ENCODE measurements at places on chromosomes 6 and 20. TPM values are rescaled to one million over a fixed set of nuclear protein-coding genes. Genes with fewer than 3 reads are reported as not detected.

DNA sequence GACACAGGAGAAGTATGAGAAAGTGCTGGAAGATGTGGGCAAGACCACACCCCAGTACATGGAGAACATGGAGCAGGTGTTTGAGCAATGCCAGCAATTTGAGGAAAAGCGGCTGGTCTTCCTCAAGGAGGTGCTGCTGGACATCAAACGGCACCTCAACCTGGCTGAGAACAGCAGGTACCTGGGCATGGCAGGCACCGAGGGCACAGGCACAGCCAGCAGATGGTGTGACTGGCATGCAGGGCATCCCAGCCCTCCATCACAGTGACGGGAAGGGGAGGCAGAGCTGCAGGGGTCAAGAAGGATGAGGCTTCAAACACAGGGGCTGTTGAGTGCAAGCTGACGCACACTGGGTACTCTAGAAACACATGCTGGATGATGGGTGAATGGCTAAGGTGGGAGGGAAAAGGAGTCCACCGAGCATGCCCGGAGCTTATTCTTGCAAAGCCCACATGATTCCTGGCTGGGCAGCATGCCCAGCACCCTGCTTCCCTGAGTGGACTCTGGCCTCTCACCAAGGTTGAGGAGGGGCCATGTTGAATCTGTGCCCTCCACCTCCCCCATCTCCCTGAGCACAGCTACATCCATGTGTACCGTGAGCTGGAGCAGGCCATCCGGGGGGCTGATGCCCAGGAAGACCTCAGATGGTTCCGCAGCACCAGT, 26.3 kb downstream of the SPDEF start:
- DNase-seq: no peak
- H3K4me1 ChIP-seq: peaks cover 7% of the 10 kb centered on the region
- no peak overlapping the region for H3K27ac ChIP-seq
- no peaks in the 10 kb centered on the region for H3K27me3 ChIP-seq
- H3K4me3 ChIP-seq: no peak overlapping the region
- H3K36me3 ChIP-seq: no peaks in the 10 kb centered on the region

DNA sequence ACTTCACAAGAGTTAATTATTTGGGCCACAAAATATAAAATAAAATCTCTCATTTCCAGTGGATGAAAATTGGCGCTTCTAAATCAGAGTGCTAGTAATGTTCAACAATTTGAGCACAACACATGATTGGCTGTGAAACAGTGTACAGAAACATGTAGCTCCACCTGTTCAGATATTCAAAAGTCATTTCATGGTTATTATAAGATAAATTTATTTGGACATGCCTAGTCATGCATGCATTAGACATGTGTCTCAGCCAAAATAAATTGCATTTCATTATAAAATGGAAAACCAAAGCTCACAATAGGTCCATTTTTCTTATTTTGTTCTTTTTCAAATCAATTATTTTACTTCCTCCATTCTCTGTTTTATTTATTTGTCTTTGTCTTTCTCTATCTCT, 374.8 kb downstream of the LMBRD1 start:
- H3K27me3 ChIP-seq: no peaks in the 10 kb centered on the region
- no peaks in the 10 kb centered on the region for H3K36me3 ChIP-seq
- DNase-seq: no peak
- no peak overlapping the region for H3K27ac ChIP-seq

- H3K36me3 ChIP-seq: no peaks in the 10 kb centered on the region
- H3K4me1 ChIP-seq: peaks cover 4% of the 10 kb centered on the region
- no peak for DNase-seq
- no peak overlapping the region for H3K27ac ChIP-seq
Measured at GRCh38 chr20:60209048-60209447, 250.8 kb downstream of the CDH26 start.

- peaks cover 14% of the 10 kb centered on the region for H3K36me3 ChIP-seq
- H3K27ac ChIP-seq: no peak overlapping the region
- H3K4me3 ChIP-seq: no peak overlapping the region
Measured at GRCh38 chr20:17602493-17602892, 32.6 kb downstream of the DSTN start.

DNA sequence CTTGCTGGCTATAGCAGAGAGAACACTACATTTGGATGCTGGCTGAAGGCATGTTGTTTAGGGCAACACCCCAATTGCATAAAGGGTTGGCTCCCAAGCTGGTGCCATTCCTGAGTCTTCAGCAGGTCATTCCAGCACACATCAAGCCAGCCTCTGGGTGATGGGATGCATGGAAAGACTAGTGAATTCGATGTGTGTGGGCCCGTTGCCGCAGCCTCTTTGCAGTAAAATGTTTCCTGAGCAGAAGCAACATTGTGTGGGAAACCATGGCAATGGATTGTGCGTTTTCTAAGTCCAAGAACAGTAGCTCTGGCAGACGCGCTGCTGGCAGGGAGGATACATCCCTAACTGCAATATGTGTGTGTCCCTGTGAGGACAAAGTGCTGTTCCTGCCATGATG, 142.4 kb upstream of the SLC24A3 start:
- no peaks in the 10 kb centered on the region for H3K27me3 ChIP-seq
- no peak overlapping the region for H3K27ac ChIP-seq
- no peaks in the 10 kb centered on the region for H3K4me1 ChIP-seq
- no peak for DNase-seq
- H3K36me3 ChIP-seq: no peaks in the 10 kb centered on the region

DNA sequence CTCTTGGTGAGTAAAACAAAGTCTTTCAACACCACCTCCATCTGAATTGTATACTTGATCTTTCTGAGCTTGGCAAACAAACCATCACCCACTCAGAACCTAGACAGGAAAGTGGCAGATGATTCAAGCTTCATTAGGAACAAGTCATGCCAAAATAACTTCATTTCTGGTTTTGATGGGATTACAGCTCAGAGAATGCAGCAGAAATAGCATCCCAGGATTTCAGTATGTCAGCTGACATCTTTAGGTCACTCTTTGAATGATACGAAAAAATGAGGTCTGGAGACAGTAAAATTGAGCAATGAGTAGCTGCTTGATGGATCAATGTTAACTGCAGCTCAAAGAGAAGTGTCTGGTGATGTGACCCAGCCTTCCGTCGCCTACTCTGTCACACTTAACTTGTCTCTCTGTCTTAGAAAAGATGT, 92.4 kb downstream of the GJA10 start:
- H3K36me3 ChIP-seq: peaks cover 25% of the 10 kb centered on the region
- no peak for DNase-seq
- no peaks in the 10 kb centered on the region for H3K27me3 ChIP-seq

GRCh38 chr6:134830940-134831339, 119.0 kb downstream of the ALDH8A1 start:
- H3K4me3 ChIP-seq: no peak overlapping the region
- DNase-seq: no peak
- H3K27me3 ChIP-seq: no peaks in the 10 kb centered on the region

DNA sequence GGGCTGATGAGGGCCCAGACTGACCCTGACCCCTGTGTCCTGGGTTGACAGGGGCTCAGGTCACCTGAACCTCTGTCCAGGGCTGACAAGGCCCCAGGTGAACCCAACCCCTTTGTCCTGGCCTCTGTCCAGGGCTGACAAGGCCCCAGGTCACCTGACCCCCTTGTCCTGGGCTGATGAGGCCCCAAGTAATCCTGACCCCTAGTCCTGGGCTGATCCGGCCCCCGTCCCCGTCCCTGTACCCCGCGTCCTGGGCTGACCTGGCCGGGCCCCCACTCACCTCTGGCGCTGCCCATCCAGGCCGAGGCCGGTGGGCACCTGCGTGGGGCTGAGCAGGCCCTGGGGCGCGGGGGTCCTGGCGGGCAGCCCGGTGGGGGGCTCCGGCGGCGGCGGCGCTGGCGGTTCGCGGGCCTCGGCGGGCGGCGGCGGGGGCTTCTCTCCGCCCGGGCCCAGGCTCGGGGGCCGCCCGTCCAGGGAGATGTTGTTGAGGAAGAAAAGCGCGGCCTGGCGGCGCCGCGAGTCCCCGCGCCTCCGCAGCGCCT, 379 bp downstream of the CABLES2 start:
- no peak for DNase-seq
- no peak overlapping the region for H3K27ac ChIP-seq
- H3K4me3 ChIP-seq: peak overlapping the region; percentile 70

- DNase-seq: peak; percentile 50
- peak overlapping the region; percentile 51 for H3K4me3 ChIP-seq
- H3K27me3 ChIP-seq: peaks cover 4% of the 10 kb centered on the region
- no peaks in the 10 kb centered on the region for H3K36me3 ChIP-seq
- H3K4me1 ChIP-seq: peaks cover 14% of the 10 kb centered on the region
- H3K27ac ChIP-seq: no peak overlapping the region
Measured at GRCh38 chr20:25987073-25987927, 290.6 kb upstream of the ZNF337 start.

DNA sequence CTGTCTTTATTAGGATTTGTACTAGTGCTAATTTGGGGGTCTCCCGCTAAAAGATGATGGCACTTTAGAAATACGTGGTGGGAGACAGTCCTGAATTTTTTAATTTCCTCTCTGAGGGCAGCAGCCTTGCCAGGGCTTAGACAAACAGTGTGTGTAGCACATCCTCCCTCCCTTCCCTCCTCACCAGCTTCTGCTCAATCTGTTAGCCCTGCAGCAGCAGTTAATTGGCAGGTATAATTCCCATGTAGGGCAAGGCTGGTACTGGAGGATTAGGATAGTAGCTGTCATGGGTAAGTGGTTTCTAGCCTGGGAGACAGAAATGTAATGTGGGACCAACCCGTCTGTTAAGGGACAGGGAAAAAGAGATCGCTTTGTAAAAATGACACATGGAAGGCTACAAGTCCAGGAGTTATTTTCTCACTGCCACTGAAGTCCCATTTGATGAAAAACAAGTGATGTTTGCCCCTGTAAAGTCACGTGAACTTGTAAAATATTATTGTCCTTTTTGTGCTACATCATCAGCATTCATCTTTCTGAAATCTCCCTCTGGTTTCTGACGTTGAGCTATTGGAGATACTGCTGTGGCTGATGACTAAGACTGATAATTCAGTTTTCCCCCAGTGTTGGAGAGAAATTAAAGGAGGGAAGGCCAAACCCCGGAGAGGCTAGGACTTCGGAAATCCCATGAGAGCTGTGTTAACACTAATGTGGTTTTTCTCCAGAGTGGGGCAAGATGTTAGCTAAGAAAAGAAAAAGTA, 40.6 kb downstream of the CTNNBL1 start:
- H3K4me1 ChIP-seq: peaks cover 23% of the 10 kb centered on the region
- no peak overlapping the region for H3K4me3 ChIP-seq
- DNase-seq: peak; percentile 11

DNA sequence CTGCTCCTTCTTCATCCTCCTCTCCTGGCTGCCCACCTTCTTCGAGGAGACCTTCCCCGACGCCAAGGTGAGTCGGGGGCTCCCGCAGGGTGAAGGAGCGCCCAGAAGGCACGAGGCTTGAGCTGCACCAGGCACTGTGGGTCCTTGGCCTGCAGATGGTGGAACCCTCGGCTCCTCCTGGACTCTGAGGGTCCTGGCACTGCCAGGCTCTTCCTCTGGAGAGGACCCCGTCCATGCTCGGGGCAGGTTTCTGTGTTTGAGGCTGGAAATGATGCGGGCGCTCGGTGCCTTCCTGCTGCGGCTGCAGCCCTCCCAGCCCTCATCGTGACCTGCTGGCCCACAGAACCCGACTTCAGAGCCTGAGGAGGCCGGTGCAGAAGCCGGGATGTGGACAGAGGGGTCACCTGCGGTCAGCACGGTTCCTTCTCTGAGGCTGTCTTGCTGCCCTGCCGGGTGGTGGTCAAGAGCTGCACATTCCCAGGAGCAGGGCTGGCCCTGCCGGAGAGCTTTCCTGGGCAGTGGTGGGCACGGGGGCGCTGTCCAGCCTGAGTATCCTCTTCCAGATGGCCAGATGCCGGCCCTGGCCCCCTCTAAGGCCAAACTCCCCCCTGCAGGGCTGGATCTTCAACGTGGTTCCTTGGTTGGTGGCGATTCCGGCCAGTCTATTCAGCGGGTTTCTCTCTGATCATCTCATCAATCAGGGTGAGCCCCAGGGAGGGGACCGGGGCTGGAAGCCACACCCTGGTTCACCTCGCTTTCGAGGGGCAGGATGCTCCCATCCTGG, 11.3 kb downstream of the SLC17A9 start:
- H3K27me3 ChIP-seq: no peaks in the 10 kb centered on the region
- H3K36me3 ChIP-seq: no peaks in the 10 kb centered on the region
- DNase-seq: no peak
- no peaks in the 10 kb centered on the region for H3K4me1 ChIP-seq
- H3K27ac ChIP-seq: no peak overlapping the region
- H3K4me3 ChIP-seq: no peak overlapping the region

DNA sequence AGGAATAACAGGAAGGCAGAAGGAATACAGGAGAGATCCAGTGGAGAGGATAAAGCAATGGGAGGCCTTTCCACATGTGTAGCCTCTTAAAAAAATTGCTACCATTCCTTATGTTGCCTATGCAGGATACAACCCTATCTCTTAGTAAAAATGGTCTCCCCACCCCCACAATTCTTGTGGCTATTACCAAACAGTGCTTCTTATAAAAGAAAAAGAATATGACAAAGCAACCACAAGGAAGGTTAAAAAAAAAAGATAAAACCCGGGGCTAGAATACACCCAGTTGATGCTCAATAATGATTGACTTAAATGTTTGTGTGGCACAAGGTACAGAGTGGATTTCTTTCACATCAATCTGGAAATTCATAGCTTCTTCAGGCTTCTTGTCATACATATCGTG, 250.9 kb downstream of the HIVEP2 start:
- no peak overlapping the region for H3K27ac ChIP-seq
- peaks cover 15% of the 10 kb centered on the region for H3K4me1 ChIP-seq
- no peaks in the 10 kb centered on the region for H3K27me3 ChIP-seq
- H3K36me3 ChIP-seq: no peaks in the 10 kb centered on the region
- no peak for DNase-seq

DNA sequence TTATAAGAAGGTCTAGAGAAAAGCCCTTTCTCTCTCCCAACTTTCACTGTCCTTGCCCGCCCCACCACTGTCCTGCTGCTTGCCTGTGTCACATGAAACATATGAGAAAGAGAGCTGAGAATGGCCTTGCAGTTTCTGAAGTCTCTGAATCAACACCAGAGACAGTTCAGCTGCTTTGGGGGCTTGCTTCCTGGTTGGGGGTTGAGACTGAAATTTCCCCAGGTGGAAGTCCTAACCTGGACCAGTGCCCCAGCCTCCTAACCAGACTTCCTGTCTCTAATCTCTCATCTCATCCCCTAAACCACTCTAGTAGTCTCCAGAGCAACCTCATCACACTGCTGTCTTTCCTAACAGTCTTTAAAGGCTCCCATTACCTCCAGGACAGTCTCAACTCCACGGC, 10.7 kb downstream of the TRAM2 start:
- H3K36me3 ChIP-seq: no peaks in the 10 kb centered on the region
- peaks cover 17% of the 10 kb centered on the region for H3K4me1 ChIP-seq
- H3K4me3 ChIP-seq: no peak overlapping the region
- no peaks in the 10 kb centered on the region for H3K27me3 ChIP-seq
- H3K27ac ChIP-seq: no peak overlapping the region
- DNase-seq: no peak

- peaks cover 64% of the 10 kb centered on the region for H3K36me3 ChIP-seq
- no peak for DNase-seq
- no peak overlapping the region for H3K4me3 ChIP-seq
- peaks cover 69% of the 10 kb centered on the region for H3K4me1 ChIP-seq
- peak overlapping the region; percentile 34 for H3K27ac ChIP-seq
Measured at GRCh38 chr20:50572938-50573777, 63.0 kb downstream of the PTPN1 start.

The DNAH8 gene
- 0.22 TPM for total RNA-seq

The GCLC gene
- total RNA-seq: 33.3 TPM

The NRN1 gene
- total RNA-seq: 1.3 TPM

The KCNG1 gene
- total RNA-seq: 1.6 TPM

The STMN3 gene
- 17.3 TPM for total RNA-seq

The CDYL gene
- 22.4 TPM for total RNA-seq

The FAM229B gene
- total RNA-seq: 7.3 TPM

The NOX3 gene
- total RNA-seq: not detected

The EYS gene
- total RNA-seq: not detected

The PBOV1 gene
- not detected for total RNA-seq

The TPBG gene
- 0.55 TPM for total RNA-seq

The MAFB gene
- not detected for total RNA-seq

The KIAA0408 gene
- 6.0 TPM for total RNA-seq

All from activated CD4-positive, alpha-beta memory T cell treated with anti-CD3 and anti-CD28 coated beads for 36 hours (primary cell).